ENCODE measurements at places on chromosomes 5 and 9.
A peak's percentile ranks its signal among the peaks of the same experiment; 100 is the strongest.

GRCh38 chr5:14355391-14355790 is 212.2 kb downstream of the TRIO start:
- no peak for DNase-seq

DNA sequence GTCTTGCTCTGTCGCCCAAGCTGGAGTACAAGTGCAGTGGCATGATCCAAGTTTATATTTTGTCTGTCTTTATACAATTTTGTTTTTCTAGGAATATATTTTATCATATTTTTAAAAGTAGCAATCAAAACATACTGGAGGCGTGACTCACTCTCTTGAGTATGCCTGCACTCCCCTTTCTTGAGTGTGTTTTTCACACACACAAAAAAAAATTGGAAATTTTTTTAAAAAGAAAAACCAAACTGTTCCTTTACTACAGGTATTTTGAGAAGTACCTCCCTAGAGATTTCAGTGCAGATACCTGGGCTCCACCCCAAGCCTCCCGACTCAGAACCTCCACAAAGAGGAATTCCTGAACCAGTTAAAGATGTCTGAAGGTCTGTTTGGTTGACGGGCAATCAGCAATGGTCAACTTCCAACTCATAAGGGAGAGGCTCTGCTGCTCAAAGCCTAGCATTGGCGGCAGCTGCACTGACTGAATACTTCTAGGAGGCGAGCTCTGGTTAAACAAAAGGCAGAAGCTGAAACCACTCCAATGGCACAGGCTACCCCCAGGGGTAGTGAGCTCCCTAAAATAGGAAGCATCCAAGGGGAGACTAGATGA is 27.4 kb downstream of the PDE6A start:
- no peak for DNase-seq

GRCh38 chr5:151770383-151771258 is 1.1 kb upstream of the G3BP1 start:
- peak; percentile 23 for DNase-seq

- no peak for DNase-seq
These were observed 18.5 kb upstream of the FKTN start for GRCh38 chr9:105539452-105539851.

DNA sequence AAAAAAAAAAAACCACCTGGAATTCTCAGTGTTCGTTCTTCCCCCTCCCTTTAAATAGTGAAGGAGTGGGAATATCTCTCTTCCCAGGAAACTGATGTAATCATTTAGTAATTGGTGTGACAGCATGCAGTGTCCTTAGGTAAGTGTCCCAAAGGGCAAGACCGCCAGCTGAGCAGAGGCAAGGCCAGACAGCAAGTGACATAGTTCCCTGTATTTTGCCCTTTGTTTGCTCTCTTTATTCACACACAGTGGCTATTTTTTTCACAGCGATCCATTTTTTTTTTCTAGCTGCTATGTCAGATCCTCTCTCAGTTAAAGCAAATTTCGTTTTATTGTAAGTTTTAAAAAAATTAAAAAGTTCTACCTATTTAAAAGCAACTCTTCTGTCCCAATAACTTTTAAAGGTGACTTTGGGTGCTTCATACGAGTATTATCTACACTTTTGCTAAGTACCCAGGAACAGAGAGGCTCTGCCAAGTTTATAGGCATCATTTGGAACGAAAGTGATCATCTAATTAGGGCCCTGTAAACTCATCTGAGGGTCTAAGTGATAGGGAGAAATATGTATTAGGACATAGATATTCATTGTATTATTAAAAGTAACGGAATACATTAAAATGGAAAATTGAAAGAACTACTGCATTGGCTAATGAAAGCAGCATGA is 98.2 kb upstream of the ALDH1A1 start:
- DNase-seq: no peak

DNA sequence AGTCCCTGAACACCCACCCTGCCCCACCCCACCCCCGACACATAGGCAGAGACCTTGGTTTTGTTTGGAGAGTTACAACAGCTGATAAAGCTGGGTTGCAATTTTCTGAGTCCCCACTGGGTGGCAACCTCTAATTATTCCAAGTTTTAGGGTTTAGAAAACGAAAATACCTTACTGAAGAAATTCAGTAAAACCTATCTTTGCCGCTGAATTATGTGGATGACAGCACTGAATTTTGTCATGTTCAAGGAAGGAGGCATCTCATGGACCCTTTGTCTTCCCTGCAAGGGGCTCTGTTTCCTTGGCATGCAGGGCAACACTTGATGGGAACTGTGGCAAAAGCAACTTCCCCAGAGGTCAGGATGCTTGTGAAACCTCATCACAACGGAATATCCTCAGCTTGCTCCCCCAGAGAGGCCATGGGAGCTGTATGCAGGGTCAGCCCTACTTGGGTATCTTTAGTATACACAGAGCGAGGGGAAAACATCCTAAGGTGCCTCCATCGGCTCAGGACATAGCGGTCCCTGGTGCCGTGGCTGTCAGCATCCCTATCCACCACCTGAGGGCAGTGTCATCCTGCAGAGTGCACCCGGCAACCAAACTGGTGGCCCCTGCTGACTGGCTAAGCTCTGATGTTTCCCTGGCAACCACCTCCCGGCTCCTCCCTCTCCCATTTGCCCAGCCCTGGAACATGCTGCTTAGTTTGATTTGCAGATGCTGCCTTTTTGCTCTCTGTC is 123.1 kb downstream of the RXRA start:
- DNase-seq: peak; percentile 84

DNA sequence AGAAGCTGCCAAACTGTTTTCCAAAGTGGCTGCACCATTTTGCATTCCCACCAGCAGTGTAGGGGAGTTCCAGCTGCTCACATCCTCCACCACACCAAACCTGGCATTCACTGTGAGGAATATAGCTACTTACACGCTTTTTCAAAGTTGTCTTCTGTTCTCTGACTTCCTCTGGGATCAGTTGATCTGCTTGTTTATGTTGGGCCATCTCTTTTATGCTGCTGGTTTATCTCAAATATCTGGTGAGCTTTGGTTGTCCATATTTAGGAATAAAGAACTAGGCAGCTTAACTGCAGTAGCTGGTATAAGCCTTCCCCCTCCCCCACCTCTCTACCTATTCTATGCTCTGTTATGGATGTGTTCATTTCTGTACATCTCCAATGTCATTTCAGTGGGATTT is 8.5 kb upstream of the ZNF79 start:
- DNase-seq: no peak

DNA sequence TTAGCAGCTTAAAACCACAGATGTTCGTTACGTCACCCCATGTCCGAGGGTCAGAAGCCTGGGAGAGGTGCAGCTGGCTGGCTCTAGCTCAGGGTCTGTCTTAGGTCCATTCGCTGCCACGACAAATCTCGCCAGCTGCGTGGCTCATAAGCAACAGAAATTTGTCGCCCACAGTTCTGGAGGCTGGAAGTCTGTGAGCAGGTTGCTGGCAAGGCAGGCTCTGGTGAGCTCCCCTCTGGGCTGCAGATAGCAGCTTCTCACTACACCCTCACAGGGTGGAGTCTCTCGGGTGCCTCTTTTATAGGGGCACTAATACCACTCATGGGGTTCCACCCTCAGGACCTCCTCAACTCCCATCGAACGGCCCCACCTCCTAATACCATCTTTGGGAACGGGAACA is 40.1 kb upstream of the FCN2 start:
- DNase-seq: no peak

GRCh38 chr5:152739916-152740315 is 334.8 kb upstream of the NMUR2 start:
- DNase-seq: no peak

DNA sequence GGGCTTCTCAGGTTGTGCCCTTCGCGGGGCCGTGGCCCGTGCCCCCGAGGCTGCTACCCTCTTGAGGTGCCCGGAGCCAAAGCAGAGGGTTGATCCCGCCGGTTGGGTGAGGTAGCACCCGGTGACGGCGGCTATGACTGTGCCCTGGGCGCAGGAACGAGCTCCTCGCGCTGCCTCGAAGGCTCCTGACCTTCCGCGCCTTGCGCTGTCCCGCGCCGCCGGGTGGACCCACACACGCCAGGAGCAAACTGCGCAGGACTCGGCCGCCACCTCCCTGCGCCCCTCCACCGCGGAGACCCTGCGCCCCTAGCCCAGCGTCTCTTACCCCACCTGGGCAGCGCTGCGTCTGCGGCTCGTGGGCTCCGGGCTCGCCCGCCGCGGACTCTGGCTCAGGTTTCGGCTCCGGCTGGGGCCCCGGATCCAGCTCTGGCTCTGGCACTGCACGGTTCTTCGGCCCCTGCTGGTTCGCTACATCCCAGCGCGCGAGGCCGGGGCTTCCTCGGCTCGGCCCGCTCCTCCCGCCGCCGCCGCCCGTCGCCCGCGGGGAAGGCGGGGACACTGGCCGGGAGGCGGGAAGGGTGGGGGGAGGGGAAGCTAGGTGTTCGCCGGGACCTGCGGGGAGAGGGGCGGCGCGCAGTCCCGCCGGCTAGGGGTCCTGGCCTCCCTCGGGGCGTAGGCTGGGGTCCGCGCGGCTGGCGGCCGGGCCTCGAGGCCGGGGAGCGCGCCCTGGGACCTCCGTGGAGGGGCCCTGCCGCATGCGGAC is 5.4 kb upstream of the PITX1 start:
- no peak for DNase-seq

DNA sequence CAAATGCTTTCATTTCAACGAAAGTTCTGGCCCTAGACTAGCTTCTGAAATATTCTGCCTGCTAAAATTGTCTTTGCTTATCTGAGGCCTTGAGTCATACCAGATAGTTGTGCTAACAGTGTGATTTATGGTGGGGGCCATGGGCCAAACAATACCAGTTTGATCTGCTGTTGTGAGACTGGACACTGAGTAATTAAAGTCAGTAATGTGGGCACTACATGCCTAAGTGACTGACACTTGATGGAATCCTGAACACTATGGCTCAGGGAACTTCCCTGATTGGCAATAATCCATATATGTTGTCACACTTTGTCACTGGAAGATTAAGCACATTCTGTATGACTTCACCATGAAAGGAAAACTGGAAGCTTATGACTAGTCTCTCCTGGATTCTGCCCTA is 127.6 kb upstream of the CYLC2 start:
- DNase-seq: no peak

- no peak for DNase-seq
These were observed 10.4 kb downstream of the TMEM171 start for GRCh38 chr5:73130811-73131210.

DNA sequence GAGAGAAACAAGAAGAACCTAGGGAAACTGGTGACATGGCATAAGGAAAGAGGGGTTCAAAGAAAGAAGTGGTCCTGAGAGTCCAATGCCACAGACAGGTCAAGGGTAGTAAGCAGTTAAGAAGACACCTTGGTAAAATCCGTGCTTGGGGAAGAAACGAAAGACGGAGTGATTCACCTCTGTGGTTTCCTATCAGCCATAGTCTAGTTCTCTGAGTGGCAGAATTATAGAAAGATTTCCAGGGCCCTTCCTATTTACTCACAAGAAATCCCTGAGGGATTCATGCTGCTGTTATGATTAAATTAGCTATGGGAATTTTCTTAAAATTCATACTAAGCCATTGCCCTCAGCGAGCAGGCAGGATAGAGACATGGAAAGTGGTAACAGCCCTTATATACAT is 31.7 kb downstream of the IL33 start:
- DNase-seq: no peak

- no peak for DNase-seq
These were observed 60.3 kb downstream of the TENT4A start for GRCh38 chr5:6773342-6774035.

DNA sequence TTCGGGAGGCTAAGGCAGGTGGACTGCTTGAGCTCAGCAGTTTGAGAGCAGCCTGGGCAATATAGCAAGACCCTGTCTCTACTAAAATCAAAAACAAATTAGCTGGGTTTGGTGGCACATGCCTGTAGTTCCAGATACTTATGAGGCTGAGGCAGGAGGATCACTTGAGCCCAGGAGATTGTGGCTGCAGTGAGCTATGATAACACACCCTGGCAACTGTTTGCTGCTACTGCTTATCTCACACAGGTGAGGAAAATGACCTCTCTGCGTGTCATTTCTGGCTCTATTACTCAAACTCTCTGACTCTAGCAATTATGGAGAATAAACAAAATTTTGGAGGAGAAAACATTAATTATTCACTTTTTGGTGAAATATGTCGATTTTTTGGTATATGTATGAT is 45.3 kb upstream of the TMC1 start:
- DNase-seq: no peak

- no peak for DNase-seq
These were observed 27.2 kb downstream of the MLANA start for GRCh38 chr9:5917888-5918287.

DNA sequence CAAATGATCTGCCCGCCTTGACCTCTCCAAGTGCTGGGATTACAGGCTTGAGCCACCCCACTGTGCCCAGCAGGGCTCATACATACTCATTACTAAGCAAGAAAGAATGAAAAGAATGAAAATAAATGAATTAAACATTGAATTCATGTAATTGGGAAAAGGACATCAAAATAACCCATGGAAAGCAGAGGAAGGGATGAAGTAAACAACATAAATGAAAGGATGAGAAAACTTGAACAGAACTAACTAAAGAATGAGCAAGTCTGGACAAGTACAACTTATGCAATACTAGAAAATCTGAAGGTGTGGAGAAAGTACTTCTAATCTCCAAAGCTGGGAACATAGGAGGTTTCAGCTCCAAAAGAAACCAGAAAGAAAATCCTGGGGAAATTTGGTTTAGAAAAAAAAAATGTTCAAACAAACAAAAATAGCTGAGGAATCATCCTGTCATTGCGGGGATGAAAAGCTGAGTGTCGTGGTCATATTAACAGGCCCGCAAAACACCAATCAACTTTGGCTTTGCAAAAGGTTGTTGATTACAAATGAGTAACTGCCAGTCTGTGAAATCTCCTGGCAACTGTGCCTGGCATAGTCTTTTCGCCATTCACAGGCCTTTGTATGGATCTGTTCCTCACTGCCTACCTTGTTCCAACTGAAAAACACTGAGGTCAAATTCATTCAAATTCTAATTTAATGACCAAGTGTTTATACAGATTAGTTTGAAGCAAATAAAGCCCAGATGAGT is 2.3 kb upstream of the AK3 start:
- DNase-seq: no peak

GRCh38 chr5:97534166-97534565 is 351.1 kb upstream of the RIOK2 start:
- DNase-seq: no peak

DNA sequence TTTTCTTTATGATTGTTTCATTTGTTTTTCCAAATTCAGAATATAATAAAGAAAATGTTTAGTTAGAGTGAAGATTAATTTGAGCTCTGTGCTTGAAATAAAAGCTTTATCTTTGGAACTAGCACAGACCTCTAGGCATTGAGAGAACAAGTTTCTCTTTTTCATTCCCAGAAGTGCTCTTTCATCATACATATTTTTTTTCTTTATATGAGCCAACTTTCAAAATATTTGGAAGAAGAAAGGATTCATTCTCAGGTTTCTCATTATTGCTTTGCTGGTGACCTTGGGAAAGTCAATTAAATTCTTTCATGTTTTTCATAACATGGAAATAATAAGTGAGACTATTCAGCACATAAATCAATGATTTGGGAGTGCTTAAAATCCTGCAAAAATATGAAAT is 16.8 kb downstream of the CTXN3 start:
- DNase-seq: no peak

DNA sequence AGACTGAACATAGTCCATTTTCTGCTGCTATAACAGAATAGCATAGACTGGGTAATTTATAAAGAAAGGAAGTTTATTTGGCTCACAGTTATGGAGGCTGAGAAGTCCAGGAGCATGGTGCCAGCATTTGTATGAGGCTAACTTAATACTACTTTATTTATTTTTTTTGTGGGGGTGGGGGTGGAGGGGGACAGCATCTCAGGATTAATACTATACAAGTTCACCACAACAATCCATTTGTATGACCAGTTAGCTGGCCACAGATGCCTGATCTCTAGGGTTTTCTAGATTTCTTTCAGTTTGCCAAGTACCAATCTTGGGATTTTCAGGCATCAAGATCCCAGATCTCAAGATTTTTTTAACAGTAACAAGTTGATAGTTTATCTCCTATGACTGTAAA is 20.3 kb downstream of the ANGPTL2 start:
- DNase-seq: no peak
